WTC11 (cell line): ENCODE measurements at places on chromosomes 13 and 19.

DNA sequence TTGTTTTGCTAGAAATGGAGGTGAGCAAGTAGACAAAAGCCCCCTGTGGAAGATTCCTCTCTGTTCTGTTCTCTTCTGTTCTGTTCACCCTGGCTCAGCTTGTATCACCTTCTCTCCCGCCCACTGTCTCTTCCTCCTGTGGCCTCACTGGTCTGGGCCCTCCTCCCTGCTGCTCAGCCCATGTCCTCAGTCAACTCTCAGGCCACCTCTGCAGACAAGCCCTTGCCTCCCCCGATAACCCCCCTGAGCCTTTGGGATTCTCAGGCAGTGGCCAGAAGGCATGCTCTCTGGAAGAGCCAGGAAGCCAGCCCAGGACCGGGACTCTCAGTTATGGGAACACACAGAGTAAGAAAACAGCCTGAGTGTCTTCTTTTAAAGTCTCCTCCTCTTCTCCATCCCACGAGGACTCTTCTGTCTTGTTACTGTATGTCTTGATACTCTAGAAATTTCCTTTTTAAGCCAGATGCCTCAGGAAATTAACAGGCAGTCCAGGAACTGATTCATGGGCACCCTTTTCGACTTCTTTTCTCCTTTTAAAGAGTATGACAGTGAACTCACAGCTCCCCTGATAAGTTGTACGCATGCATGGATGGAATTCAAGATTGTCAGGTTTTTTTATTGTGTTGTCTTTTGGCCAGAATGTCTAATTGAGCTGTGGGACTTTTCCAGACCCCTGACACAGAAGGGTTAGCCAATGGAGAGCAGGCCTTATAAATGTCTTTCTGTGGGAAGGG, 33.7 kb downstream of the SHISA2 start:
- DNase-seq = no peak

DNA sequence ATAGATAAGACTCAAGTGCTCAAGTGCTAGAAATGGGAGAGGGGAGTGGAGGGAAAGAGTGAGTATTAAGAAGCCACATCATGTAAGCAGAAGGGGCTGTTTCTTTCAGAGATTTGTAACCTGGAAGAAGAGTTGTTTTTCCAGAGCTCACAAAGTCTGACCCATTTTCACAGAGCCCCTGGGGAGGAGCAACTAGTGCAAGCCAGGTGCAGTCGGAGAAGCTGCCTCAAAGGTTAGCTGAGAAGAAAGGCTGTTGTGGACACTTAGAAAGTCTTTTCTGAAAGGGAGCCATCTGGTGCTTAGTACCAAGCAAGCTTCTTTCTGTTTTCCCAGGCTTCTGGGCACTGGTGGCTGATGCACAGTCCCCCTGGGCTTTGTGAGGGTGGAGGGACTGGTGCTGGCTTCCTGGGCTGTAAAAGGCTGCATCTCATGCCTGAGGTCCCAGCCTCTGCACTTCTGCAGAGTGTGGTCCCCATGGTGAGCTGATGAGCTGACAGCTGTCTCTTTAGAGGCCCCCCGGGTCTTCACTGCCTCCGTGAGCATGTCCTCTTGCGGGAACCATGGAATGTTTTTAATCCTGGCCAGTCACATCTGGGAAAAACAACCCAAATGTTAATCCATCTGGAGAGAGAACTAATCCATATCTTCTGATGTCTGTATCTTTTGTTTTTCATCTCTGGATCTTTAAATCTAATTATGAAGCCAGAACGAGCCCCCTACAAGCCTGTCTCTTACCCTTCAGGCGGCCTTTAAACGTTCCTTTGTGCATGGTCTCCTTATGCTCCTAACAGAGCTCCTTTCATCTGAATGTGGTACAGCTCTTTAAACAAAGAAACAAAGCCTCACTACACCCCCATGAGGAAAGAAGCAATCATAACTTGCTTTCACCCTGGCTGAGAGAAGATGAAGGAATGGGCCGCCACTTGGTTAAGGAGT, 40.2 kb downstream of the OLFM4 start:
- DNase-seq = no peak

DNA sequence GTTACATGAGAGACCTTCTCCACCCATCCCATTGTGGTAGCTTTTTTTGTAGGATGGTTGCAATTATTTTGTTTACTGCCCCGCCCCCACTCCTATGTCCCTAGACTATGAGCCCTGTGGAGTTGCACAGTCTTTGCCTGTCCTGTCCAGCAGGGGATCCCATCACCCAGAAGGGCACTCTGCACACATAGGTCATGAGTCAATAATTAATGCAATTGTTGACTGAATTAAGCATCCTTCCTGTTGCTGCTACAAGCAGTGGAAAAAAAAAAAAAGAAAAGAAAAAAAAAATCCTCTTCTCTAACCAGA, 14.2 kb downstream of the C19orf81 start:
- no peak for DNase-seq

DNA sequence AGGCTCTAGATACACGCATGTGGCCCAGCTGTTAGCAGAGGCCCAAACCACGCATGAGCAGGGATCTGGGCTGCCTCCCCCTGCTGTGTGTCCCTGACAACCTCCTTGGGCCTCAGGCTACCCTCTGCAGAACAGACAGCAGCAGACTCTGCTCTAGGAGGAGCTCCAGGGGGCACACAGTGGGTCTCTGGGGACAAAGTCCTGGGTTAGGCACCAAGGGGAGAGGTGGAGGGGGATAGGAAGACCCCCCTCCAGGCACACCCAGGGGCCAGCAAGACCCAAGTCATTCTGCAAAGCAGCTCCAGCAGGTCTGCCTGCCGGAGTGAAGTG, 8.0 kb downstream of the TINCR start:
- DNase-seq = no peak

DNA sequence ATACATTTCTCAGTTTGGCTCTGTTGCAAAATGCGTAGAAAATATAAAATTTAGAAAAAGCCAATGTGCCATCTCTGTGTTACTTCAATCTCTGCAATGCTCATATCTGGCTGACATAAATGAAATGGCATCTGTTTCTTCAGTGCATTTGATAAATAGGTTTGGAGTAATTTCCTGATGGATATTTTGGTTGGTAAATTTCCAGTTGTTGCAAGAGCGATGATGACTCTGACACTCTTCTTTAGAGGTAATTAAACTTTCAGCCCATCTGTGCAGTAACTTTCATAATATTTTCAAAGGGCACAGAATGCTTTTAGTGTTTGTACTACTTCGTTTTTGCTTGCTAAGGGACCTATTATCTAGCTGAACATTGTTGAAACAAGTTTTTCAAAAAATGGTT, 1286.4 kb downstream of the PCDH9 start:
- DNase-seq = no peak

- no peak for DNase-seq
Measured at GRCh38 chr13:94298346-94298745, 181.1 kb downstream of the DCT start.

DNA sequence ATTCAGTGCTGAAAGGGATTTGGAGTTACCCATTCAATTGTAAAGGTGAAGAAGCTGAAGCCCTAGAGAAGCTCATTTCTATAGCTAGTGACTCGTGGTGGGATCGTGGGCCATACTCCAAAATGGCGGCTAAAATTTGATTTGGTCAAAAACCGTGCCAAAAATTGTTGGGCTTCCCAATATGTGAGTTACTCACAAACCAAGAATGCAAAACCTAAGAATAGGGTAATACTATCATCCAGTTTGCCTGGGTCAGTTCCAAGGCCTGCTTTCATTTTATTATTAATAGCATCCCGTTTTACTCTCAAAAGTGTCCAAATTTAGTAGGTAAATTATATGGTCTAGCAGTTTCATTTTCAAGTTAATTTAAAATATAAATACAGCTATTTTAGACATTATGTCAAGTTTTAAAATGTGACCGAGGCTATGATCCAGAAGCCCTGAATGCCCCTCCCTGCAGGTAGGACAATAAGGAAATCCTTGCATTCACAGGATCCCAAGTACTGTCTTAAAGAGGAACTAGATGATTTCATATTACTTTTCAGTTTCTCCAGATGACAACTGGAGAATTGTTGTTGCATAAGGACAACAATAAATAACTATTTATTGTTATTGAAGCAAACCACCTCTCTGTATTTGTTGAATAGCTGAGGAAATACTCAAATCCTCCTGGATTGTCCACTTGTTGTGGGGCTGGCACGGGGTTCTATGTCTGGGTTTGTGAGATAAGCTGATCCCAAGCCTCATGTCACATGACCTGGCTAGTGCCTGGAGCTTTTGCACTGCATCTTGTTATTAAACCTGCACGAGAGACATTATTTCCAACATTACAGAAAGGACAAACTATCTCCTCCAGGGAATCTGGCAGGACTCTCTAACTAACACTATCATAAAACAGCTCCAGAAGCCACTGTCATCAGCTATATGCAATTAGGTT, 11.6 kb upstream of the RAP2A start:
- DNase-seq = no peak

GRCh38 chr13:59834801-59835200, 328.9 kb downstream of the DIAPH3 start:
- DNase-seq = no peak

DNA sequence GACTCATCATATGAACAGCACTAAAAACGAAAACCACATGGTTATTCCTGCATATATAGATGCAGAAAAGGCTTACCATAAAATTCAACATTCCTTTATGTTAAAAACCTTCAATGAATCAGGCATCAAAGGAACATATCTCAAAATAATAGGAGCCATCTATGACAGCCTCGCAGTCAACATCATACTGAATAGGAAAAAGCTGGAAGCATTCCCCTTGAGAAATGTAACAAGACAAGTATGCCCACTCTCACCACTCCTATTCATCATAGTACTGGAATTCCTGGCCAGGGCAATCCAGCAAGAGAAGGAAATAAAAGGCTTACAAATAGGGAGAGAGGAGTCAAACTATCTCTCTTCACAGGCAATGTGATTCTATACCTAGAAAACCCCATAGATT, 179.6 kb upstream of the HTR2A start:
- DNase-seq = no peak

GRCh38 chr13:114082849-114083645, 49.4 kb downstream of the RASA3 start:
- no peak for DNase-seq

GRCh38 chr19:42023121-42023942, 29.3 kb upstream of the ATP1A3 start:
- peak; percentile 78 for DNase-seq

- no peak for DNase-seq
Measured at GRCh38 chr19:10863107-10863717, 8.1 kb upstream of the CARM1 start.

DNA sequence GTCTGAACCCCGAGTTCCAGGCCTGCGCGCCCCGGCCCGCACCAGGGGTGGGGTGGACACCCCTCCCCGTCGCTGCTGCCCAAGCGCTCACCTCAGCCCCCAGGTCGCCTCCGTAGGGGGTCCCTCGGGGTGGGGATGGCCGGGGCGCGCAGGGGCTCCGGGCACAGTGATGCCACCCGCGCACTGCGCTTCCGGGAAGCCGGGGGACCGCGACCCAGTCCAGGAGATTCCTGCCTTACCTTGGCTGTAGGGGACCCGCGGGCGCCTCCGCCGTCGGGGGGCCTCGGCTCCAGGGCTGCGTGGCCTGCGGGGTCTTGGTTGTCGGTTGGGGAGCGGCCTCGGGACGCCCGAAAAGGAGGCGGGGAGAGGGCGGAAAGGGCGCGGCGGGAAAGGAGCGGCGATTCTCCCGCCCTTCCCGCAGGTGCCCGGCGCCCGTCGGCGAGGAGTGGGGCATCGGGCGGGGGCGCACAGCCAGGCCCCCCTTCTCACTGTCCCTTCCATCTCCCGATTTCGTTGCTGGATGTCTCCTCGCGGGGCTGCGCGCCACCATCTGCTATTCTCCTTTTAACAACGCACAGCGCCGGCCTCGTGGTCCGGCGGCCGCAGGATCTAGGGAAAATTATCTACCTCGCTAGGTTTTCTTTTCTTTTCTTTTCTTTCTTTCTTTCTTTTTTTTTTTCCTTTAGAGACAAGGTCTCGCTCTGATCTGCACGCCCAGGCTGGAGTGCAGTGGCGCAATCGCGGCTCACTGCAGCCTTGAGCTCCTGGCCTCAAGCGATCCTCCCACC, at the start of gene KEAP1:
Gene KEAP1, minus strand, starts transcription at position 355 of the 788 bp plus-strand sequence. CDS start 3,323 bp downstream, outside the sequence.
- DNase-seq = peak; percentile 56

DNA sequence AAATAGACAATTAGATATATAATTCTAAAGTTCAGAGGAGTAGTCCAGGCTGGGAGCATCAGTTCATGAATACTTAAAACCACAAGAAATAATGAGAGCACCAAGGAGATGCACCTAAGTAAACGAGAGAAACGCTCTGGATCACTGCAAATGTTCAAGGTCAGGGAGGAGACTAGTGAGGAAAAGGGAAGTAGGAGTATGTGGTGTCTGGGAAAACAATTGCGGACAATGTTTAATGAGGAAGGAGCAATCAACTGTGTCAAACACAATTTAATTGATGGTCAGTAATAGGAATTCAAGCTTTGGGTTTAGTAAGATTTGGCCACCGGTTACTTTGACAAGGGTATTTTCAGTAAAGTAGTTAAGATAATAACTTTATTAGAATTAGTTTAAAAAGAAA, 652.2 kb downstream of the DACH1 start:
- DNase-seq = no peak

DNA sequence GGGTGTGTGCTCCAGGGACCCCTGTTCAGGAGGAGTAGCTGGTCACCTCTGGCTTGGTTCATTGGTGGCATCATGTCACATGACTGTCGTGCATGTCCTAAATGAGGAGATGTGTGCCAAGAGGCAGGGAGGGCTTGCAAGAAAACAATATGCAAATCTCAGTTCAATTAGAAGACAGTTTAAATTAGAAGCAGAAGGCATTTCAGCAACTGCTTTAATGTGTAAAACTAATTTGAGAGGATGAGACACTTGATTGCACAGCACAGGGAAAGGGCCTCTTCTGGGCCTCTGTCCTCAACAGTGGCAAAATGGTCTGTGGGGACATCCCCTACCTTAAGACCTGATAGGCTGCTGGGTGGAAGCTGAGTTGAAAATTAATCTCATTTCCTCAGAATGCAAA, 54.6 kb downstream of the SPATA13 start:
- no peak for DNase-seq

GRCh38 chr19:13154911-13155471, 4.8 kb downstream of the IER2 start:
- DNase-seq = peak; percentile 94

DNA sequence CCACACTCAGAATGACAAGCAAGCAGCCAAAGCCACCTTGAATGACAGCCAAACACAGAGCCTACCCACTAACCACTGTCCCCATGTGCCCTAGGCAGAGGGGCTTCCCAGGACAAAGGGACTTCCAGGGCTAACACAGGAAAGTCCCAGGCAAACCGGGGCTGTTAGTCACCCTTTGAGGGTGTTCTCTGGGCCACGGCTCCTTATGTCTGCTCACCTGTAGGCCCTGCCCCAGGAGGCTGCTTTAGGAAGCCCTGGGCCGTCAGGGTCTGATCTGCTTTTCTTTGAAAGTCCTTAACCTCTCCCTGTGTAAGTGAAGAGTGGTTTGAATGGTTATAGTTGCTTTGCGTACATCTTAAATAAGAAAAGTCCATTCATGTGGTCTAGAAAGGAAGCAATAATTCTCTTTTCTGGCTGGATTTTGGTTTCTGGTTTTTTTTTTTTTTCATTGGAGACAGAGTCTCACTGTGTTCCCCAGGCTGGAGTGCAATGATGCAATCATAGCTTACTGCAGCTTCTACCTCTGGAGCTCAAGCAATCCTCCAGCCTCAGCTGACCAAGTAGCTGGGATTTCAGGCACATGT, 161.4 kb downstream of the EFNB2 start:
- DNase-seq = no peak

- no peak for DNase-seq
Measured at GRCh38 chr19:42275103-42275502, 6.1 kb downstream of the CIC start.

- no peak for DNase-seq
Measured at GRCh38 chr13:49400755-49401659, 42.9 kb downstream of the CAB39L start.

GRCh38 chr19:56085571-56086275, 35.4 kb downstream of the ZNF787 start:
- no peak for DNase-seq
